CD4-positive, alpha-beta T cell treated with Interleukin-12 subunit alpha and Interleukin-12 subunit beta, for 1 hour (primary cell): ENCODE measurements at places on chromosomes 12 and 14.

- DNase-seq: peak; percentile 20
These were observed 1.5 kb upstream of the KRT1 start for GRCh38 chr12:52681526-52682380.

DNA sequence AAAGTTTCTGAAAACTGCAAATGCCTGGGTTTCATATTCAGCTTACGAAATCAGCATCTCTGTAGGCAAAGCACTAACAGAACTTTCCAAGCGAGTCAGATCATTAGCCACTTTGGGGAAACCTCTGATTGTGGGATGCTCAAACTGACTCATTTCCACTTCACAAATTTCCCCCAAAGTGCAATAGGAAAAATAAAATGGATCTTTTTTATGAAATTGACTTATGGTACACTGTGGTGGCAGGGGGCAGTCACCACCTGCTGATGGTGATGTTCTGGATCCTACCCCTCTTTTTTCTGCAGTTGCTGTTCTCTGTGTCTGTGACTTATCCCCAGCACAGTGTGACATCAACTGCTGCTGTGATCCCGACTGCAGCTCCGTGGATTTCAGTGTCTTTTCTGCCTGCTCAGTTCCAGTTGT, 5.6 kb downstream of the TCTN1 start:
- DNase-seq: no peak

DNA sequence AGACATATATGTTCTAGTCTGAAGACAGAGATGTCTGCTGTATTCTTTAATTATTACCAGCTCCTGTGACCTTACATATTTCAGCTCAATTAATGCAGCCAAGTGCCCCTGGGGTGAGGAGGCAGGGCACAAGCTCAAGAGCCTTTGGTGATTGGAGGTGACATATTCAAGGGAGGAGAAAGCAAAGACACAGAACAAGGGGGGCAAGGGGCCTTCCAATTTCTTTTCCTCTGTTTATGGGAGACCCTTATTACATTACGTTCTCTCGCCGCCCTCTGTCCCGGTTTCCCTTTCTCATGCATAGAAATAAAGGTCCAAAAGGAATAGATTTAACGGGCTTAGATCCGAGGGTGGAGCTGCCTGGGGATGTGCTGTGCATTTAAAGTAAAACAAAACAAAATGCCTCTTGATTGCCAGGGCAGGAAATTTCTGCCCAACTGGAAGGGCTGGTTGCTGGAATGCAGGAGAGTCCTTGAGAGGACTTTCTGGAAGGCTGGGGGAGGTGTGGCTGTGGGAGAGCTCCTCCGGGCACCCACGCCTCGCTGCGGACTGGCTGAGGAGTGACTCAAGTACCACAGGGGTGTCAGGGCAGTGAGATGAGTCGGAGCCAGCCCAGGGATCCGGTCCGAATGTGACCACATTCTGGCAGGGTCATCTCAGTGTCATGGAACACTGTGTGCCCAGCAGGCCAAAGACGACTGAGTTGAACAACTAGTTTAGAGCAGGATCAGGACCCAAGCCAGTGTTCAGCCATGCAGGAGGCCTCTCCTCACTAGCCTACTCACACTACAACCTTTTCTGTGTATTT, 32.1 kb upstream of the GSG1 start:
- no peak for DNase-seq

- peak; percentile 54 for DNase-seq
These were observed 115.5 kb downstream of the SLC2A13 start for GRCh38 chr12:39990122-39991101.

DNA sequence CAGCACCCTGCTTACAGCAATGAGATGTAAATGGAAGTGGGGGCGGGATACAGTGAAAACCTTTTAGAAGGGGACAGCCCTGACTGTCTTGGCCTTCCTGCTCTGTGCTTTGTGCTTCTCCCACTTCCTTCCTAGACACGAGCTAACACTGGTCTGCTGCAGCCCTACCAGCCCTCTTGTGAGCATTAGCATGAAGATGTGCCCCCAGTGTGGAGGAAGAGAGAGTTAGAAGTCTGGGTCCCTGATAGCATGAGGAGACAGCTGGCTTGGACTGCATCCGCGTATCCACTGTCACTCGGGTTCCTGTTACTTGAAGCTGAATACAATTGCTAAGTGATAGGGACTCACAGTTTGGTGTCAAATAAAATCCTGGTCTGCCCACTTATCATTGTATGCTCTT, 248.1 kb upstream of the SOX5 start:
- DNase-seq: no peak

- DNase-seq: no peak
These were observed 31.3 kb downstream of the MIA2 start for GRCh38 chr14:39265033-39265432.

- no peak for DNase-seq
These were observed 19.3 kb downstream of the GXYLT1 start for GRCh38 chr12:42125388-42125767.

- no peak for DNase-seq
These were observed 23.9 kb upstream of the C14orf180 start for GRCh38 chr14:104555430-104556255.

GRCh38 chr14:104223101-104224041, 85.0 kb downstream of the KIF26A start:
- no peak for DNase-seq

DNA sequence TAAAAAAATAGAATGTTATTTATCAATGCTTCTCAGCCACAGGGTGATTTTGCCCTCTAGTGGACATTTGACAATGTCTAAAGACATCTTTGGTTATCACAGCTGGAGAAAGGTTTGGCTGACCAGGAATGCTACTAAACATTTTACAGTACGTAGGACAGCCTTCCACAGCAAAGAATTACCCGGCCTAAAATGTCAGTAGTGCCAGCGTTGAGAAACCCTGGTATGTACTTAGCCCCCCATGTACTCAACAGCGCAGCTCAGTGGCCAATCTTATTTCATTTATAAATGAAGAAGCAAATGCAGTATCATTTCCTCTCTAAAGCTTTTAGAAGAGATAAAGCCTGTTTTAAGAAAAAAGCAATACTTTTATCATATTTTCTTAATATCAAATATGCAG, 5.8 kb downstream of the MARK3 start:
- DNase-seq: peak; percentile 63

GRCh38 chr14:54435500-54435981, 5.6 kb downstream of the CNIH1 start:
- DNase-seq: peak; percentile 11

- DNase-seq: peak; percentile 83
These were observed 11.5 kb downstream of the ZFP36L1 start for GRCh38 chr14:68781161-68782021.

DNA sequence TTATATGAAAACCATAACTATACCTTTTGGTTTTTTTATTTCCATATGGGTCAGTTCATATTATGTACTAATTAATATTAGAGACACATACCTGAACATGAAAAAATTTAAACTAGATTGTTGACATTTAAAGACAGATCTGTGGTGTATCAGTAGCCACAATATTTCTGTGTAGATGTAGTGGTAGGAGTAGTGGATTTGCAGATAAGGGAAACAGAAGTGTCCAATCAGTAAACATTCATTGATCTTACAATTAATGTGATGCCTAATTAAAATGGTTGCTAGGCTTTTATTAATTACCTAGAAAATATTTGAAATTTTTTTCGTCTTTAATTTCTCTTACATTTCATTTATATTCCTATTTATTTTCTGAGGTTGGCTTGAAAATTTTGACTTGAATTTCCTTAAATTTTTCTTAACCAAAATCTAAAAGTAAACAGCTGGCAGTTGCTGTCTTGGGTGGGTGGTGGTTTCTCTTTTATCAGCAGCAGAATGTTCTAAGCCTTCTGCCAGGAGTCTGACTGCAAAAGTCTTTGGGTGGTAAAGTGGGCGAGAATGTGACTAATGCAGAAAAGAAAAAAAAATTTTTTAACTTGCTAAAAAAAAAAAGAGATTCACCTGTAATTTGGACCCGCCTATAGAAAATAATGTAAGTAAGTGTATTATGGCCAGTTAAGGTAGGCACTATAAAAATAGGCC, 2.4 kb downstream of the FGFR1OP2 start:
- DNase-seq: peak; percentile 47

GRCh38 chr14:41299924-41300323, 306.8 kb upstream of the LRFN5 start:
- no peak for DNase-seq

DNA sequence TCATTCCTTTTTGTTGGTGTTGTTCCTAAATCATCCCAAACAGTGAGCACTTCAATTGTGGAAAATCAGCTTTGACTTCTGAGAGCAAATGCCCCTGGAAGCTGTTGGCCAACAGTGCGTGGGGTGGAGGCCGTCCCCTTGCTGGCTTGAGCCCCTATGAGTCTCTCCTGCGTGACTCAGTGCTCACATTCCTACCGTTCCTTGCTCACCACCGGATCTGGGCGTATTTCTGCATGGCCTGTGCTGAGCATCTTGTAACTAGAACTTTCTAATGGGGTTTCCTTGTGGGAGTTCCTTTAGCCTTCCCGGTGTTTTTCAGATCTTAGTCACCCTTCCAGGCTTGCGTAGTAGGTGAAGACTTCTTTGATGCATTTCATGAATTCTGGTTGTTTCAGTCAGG, 14.7 kb downstream of the SERPINA1 start:
- DNase-seq: no peak

GRCh38 chr12:49842519-49843352, at the start of gene BCDIN3D:
Gene BCDIN3D (minus strand): TSS chr12:49843106. CDS start chr12:49843087, 19 bp downstream.
- peak; percentile 91 for DNase-seq

- no peak for DNase-seq
These were observed 367.2 kb upstream of the DDHD1 start for GRCh38 chr14:53520078-53520928.

- DNase-seq: no peak
These were observed 39.6 kb upstream of the ITPR2 start for GRCh38 chr12:26872625-26873024.

- no peak for DNase-seq
These were observed 361.5 kb downstream of the EGLN3 start for GRCh38 chr14:33589334-33589733.

DNA sequence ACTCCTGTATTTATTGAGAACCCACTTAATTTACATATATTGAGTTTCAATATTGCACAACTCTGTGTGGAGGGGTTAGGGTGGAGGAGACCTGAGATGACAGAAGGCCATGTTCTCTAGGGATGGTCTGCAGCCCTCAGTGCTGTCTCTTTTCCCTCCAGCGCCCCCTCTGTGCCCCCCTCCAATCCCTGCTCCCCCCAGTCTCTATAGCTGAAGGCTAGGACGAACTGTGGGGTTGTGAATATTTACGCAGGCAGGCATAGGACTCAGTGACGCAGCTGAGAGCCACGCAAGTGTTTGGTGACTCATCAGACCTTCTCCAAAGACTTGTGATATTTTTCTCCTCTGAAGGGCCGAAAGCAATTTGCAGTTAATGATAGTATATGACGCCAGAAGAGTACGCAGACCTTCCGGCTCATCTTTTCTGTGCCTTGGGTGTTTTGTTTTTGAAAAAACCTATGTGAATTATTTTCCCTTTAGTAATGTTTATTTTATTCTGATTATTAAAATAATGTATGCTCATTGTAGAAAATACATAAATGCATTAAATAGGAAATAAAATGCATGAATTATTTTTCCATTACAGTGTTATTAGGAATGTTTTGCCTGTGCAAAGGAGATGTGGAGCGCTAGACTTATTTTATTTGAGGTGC, 85.3 kb downstream of the SLC25A47 start:
- DNase-seq: peak; percentile 27

GRCh38 chr14:59305836-59306555, 117.5 kb downstream of the DAAM1 start:
- no peak for DNase-seq

DNA sequence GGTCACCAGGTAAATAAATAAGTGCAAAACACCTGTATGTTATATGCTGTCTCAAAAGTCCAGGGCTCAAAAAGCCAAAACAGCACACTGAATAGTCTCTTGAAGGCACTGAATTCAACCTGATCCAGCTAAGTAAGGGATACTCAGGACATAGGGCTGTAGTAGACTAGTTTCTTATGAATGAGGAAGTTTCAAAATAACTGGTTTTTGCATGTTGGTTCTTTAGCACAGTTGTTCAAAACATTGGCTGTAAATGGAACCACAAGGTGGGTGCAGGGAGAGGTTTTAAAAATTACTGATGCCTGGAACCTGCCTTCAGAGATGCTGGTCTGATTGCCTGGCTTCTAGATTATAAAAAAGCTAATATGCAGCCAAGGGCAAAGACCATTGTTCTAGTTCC, 34.1 kb downstream of the NDUFA12 start:
- DNase-seq: no peak

DNA sequence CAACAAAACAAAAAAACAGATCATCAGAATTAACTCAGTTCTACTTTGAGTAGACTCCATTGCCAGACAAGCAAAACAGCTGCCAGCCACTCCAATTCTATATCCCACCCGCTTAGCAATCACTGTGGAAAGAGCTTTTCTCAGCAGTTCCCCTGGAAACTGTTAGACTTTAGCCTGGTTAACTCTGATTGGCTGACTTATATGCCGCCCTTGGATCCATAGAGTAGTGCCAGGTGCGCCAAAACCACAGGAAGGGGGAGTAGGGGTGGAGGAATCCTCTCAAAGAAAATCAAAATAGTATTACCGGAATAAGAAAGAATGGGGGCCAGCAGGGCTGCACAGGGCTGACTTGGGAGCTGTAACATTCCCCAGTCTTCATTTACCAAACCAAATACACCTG, 5.4 kb upstream of the EML5 start:
- no peak for DNase-seq

GRCh38 chr14:94066089-94066676, 14.8 kb downstream of the DDX24 start:
- DNase-seq: no peak

DNA sequence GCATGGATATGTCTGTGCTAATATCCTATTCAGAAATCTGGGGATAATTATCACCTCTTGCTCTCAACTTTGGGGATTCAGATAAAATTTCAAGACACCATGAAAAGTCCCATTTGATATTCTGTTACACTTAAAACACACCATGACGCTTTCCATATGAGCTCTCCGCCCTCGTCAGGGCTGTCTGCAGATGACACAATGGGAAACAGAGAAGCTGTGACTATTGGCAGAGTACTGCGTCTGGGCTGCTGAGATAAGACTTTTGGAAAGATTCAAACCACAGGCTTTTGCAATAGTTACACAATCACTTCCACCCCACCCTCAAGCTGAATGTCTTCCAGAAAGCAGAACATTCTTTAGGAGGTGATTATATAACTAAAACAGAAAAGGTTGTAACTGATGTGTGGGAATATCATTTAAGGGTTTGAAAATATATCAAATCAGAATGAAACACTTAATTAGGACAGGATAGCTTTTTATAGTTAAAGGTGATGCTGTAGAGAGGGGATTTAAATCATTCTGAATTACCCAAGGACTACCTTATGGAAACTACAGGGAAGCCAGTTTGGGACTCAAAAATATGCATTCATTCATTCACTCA, 75.3 kb upstream of the TMPO start:
- DNase-seq: peak; percentile 25

DNA sequence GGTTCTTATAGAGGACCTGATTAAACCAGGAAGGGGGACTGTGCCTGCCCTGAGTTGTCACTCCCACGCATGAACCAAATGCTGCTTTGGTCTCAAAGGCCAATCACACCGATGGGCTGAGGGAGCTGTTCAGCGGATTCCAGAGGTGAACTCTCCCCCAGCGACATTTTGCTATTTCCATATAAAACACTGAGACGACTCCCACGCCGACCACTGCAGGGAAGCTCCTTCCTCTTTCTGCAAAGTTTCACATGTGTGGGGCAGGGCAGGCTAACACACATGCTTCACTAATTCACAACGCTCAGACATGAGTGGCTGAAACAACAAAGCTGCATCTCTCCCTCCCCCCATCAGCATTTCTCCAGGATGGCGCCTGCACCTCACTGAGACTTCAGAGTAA, 37.8 kb upstream of the TMEM132D start:
- no peak for DNase-seq
